ENCODE measurements at places on chromosomes 2 and 18.

GRCh38 chr2:46913471-46914381 is 1.9 kb downstream of the MCFD2 start:
- DNase-seq: no peak

- DNase-seq: no peak
Measured at GRCh38 chr2:217553202-217553601, 449.6 kb downstream of the TNS1 start.

GRCh38 chr2:65532937-65533336 is 100.5 kb upstream of the SPRED2 start:
- DNase-seq: no peak

GRCh38 chr18:61637319-61637718 is 255.5 kb downstream of the RNF152 start:
- DNase-seq: no peak

DNA sequence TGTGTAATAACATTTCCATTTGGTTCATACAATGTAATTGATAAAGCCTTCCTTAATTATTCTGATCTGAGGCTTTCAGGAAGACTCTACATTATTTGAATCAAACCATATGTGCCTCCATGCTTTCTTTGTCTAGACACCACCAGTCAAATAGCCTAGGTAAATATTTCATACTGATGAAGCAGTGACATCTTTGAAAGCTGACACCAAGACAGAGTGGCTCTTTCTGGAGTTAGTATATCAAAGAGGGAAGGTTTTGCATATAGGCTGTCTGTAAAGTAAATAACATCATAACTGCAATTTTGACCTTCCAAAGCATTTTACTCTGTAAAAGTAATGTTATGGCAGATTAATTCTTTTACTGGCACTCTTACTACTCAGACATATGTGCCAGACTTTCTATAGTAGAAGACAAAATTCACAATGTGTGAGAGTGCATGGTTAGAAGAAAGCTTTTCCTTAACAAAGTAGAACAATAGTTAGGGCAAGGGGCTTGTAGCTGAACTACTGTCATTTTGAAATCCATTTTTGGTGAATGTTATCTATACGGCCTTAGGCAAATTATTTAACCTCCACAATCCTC is 177.3 kb downstream of the ERBB4 start:
- DNase-seq: no peak

All from NAMALWA (cell line).